ENCODE measurements at places on chromosomes 5 and 9.

DNA sequence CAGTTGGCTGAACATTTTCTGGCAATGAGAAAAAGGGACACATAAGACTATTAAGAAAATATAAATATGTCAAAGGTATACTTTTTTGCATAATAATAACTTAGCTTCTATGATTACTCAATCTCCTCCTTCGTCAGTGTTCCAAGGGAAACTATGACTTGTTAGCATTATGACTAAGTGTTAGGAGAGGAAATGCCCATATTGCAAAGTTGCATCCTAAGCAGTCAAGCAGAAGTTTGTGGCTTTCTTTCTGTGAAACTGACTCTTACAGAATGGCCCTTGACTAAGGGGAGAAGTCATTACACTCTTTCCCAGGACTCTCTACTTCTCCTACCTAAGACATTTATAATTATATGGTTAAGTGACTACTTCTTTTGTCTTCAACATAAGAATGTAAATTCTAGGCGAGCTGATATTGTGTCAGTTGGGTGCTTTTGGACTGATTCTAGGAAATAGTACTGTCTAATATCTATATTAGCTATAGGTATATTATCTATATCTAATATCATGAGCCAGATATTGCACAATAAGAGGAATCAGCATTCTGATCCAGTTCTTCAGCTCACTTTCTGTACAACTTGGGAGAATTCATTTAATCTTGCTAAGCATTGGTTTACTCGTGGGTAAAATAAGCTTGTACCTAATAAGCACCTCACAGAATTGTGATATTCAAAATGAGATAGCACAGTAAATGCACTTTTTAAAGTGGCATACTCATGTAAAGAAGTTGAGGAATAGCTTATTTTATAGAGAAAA is 16.4 kb upstream of the SPINK6 start:
- no peak for DNase-seq

DNA sequence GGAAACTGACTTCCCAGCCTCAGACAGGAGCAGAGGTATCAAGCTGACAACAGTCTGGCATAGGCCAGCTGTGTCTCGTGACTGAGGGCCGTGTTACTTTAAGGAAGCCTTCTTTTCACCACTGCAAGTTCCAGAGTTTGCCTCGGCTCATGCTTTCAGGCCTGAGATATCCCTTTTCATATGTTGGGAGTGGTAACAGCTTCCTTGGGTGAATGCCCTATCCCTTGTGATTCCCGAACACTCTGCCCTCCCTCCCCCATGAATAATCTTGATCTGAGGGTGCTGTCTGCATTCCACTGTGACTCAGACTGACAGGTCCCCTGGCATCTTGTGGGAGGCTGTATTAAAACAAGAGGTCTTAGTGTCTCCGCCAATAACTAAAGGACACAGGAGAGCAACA is 49.7 kb upstream of the ARL15 start:
- no peak for DNase-seq

DNA sequence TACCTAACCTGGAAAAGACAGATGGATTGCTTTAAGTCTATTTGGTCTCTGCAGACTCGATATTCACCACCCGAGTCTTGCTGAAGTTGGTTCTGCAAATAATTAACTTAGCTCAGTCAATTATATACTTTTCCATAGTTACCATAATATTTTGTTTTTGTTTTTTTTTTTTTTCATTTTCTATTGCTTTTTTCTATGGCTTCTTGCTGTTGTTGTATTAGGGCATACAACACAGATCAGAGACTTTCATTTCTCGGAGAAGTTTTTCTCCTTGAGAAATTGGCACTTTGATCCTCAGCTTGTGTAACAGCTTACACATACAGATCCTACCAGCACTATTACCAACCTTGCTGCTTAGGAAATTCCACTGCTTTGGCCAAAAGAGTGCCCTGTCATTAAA is 88.0 kb downstream of the GPR21 start:
- no peak for DNase-seq

GRCh38 chr5:35046774-35047173 is 975 bp downstream of the AGXT2 start:
- no peak for DNase-seq

DNA sequence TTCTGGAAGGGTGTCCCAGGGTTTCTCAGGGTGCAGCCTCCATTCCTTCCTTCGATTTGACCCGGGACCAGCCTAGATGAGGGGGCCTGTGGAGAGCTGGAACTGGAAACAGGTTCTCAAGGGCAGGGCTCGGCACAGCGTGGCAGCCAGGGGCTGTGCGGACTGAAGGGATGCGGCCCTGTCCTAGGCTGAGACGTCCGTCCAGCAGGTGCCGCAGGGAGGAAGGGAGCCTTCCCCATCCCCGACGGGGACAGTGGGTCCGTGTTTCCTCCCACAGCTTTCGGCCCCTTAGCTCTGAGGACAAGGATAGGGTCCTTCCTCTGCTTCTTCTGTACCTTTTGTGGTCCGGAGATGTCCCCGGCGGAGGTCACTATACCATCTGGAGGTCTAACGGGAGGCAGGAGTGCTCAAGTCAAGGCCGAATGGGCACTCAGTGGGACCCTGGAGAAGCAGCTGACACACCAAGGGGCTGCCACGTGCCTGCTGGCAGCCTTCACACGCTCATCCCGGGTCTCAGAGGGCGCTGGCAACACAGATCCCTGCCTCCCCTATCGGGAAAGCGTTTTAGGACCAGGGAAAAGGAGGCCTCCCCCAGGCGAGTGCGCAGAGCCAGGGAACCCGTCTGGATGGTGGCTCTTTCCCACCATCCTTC is 49.9 kb downstream of the USP20 start:
- no peak for DNase-seq

GRCh38 chr5:167030500-167031120 is 1260.8 kb upstream of the WWC1 start:
- no peak for DNase-seq

- DNase-seq: no peak
Measured at GRCh38 chr5:140345919-140346347, 470 bp downstream of the HBEGF start.

DNA sequence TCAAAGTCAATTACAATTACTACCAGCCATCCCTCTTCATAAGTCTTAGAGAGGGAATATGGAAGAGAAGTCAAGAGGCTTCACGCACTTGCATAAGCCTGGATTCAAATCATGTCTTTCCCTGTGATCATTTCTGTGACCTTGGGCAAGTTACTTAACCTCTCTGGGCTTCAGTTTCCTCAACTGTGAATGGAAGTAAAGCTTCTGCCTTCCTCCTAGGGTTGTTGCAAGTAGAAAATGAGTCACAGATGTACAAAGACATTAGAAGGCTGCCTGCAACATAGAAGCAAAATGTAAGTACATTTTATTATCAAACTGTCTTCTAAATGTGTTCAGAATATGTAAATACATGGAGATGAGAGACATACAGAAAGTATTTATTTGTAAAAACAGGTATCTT is 42.3 kb upstream of the SEMA6A start:
- DNase-seq: no peak

DNA sequence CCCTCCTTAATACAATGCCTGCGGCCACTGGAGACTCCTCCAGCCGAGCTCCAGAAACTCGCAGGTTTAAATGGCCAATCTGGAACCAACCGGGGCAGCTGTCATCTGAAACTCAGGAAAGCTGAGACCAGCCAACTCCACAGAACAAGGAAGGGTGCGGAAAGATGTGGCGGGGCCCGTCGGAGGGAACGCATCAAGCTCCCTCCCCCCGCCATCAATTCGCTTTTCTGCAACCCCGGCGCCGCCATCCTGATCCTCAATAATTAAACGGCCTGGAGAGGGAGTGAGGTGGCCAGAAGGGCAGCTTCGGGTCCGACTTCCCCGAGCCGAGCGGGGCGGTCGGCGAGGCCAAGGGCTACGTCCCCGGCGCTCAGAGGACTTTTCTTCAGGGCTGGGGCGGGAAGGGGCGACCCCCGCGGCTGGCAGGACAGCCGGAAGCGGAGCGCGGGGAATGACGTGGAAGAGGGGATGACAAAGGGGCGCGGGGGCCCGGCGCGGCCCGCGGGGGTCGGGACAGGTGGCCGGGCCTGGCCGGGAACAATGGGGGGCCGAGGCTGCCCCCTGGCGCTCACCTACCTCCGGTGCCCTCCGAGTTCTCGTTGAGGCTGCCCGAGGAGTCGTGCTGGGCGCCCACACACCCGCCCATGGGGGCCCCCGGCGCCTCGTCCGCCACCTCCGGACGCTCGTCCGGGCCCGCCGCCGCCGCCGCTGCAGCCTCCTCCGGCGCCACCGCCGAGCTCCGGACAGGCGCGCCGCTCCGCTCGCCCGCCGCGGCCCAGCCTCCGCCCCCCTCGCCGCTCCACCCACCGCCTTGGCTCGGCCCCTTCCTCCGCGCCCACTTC is at the start of gene UBTD2:
Gene UBTD2 (minus strand): TSS at position 745 of the 842 bp plus-strand sequence. CDS start 99 bp downstream, at position 646.
- DNase-seq: peak; percentile 18

DNA sequence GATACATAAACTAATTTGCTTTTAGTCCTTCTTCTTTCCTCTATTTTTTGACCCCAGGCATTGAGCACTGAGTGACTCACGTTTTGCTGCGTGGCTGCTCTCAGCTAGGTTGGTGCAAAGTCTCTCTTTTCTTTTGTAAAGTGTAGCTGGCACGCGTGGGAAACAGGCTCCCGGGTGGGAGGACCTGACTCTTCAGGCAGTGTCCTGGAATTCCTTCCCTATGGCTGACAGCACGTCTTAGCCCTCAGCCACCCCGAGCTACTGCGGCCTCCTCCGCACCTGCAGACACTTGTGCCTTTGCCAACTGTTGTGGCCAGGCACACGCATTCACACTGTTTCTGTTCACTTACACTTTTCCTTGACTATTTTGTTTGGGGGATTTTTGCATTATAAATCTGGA is 877 bp upstream of the SCGB3A1 start:
- DNase-seq: no peak

DNA sequence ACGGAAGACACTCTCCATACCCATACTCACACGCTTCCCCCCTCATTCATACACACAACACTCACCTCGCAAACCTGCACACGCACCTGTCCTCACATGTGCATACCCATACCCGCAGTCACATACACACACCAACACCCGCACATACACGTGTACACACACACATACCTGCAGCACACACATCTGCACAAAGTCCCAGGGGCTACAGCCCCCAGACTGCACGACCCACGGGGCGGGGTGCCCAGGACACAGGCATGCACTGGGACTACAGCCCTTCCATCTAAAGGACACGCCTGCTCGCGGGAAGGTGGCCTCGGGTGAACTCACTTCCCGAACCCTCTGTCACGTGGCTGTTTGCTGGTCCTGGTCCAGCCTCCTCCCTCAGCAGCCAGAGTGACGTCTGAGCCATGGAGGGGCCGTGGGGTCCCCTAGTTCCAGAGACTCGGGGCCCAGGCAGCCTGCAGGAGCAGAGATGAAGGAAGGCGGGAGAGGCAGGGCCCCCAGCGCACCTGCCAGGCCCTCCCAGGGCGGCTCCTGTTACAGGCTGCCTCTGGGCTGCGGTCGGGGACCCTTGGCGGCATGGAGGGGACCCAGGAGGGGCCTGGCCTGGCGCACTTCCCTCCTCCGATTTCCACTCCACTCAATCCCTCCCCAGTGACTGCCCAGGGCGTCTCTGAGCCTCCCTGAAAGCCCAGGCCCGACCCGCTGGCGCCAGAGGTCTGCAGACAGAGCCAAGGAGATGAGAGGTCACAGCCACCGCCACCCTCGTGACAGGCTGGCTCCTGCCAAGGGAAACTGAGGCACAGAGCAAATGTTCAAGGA is 8.1 kb downstream of the SLC12A7 start:
- no peak for DNase-seq

DNA sequence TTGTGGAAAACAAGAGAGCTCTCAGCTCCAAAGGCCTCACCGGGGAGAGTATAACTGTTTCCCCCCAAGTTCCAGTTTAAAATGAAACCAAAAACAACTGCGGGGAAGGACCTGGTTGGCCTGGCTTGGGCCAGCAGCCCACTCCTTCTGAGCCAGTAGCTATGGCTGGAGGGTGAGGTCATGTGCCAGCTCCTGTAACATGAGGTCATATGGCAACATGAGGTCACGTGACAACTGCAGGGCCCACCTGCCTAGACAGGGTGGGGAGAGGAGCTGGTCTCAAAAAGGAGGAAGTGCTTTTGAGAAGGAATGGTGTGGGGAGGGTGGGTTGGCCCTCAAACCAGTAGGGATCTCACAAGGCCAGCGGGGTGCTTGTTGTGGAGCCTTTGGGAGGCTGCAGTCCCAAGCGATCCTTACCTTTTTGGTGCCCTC is 29.3 kb upstream of the CRB2 start:
- no peak for DNase-seq

DNA sequence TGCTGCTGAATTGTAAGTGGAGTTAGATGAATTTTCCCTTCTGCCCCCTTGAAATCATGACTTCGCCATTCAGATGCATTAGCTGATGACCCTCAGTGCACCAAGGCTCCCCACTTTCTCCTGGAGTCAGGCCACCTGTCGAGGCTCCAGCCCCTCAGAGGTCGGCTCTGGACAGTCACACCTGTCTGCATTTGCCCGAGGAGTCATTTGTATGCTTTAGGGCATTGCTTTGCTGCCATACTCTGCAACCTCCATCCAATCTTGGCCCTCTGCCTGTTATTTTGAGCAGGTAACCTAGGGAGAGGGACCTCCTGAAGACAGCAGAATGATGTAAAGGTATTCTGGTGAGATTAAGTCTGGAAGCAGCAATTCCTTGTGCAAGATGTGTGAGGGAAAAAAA is 144.8 kb downstream of the MACROH2A1 start:
- no peak for DNase-seq

DNA sequence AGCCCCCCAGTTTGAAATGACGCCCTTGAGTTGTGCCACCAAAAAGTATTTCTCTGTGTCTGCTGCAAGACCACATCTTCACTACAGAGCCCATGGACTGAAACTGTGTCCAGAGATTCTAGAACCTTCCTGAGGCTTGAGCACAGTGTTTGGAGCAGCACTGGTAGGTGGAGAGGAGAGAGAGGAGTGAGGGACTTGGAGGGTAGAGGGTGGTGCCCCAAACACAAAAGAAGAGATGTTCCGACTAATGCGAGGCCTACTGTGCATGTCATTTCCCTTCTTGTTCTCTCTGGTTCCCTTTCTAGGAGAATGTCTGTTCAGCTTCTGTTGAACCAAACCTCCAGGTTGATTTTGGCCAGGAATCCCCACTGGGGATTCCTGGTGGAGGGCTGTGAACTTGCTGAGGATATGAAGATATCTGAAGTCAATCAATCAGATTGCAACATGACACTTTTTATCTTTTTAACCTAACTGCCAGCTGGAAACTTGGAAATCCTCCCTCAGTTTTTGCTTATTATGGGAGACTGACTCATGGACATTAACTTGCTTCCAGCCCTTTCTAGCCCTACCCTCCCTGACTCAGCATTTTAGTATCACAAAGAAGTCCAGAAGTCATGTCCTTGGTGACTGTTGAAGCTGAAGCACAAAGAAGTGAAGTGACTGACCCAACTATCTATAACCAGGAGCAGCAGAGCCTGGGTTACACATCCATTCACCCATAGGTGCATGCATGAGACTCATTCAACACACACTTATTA is 154.5 kb downstream of the NR3C1 start:
- no peak for DNase-seq

DNA sequence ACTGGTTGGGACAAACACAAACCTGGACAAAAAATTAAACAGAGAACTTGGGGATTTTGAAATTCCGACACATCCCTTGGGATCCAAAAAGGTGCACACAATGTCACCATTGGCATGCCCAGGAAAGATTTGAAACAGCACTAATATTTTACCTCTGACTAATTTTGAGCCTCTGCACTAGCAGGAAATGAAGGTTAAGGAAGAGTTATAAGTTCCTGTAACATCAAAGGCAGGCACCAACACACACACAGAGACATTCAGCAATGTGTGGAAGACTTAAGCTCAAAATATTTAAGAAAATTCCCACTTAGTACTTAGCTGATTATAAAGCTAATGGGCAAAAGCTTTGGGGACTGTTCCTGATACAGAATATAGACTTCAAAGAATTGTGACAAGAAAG is 247.0 kb downstream of the CDH9 start:
- DNase-seq: no peak

Measured in stimulated activated CD4-positive, alpha-beta T cell treated with anti-CD3 and anti-CD28 coated beads, TNF-alpha, amount 100 ng/mL, for 1 hour (primary cell).